ENCODE measurements at places on chromosomes 3 and 15.

- H3K4me1 ChIP-seq = peaks cover 19% of the 10 kb centered on the region
- no peak overlapping the region for H3K4me3 ChIP-seq
- no peak overlapping the region for H3K27ac ChIP-seq
- no peaks in the 10 kb centered on the region for H3K36me3 ChIP-seq
These were observed 68.9 kb upstream of the TNFSF10 start for GRCh38 chr3:172591876-172592771.

- H3K36me3 ChIP-seq = no peaks in the 10 kb centered on the region
- no peak overlapping the region for H3K27ac ChIP-seq
- no peak for DNase-seq
- peaks cover 14% of the 10 kb centered on the region for H3K4me1 ChIP-seq
- H3K27me3 ChIP-seq = no peaks in the 10 kb centered on the region
These were observed 170.4 kb upstream of the LRRN1 start for GRCh38 chr3:3628676-3629328.

DNA sequence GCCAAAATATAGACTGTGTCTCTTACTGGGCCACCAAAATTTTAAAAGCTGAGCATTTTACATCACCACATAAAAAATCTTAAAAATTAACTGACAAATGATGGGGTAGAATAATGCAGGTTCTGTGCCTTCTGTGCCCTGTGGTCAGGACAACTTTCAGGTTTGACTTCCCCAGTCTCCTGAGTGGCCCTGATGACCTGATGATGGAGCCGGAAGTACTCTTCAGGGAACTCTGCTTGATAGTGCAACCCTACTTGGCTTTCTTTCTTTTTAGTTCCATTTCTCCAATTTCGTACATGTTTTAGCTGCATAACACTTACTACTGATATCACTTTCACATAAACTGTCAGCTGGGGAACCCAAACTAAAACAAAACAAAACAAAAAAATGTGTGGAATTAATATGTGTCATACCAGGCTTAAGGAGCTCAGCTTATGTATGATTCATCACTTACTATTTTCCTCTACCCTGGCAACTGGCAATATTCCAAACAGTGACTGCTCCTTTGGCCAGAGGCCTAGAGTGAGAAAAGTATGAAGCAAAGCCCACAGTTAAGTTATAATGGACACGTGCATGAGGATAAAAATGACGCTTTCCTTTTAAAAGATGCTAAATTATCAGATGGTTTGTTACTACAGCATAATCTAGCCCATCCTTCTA lies 194.3 kb downstream of the BCHE start:
- no peaks in the 10 kb centered on the region for H3K27me3 ChIP-seq
- H3K4me3 ChIP-seq = no peak overlapping the region
- no peaks in the 10 kb centered on the region for H3K36me3 ChIP-seq
- H3K27ac ChIP-seq = peak overlapping the region; percentile 73

GRCh38 chr15:31297575-31298456 lies 28.8 kb upstream of the KLF13 start:
- H3K36me3 ChIP-seq = no peaks in the 10 kb centered on the region
- no peak overlapping the region for H3K27ac ChIP-seq
- H3K27me3 ChIP-seq = peaks cover 31% of the 10 kb centered on the region
- no peak overlapping the region for H3K4me3 ChIP-seq

GRCh38 chr3:29215948-29216347 lies 64.9 kb upstream of the RBMS3 start:
- peaks cover 6% of the 10 kb centered on the region for H3K4me1 ChIP-seq
- H3K36me3 ChIP-seq = no peaks in the 10 kb centered on the region
- no peak overlapping the region for H3K27ac ChIP-seq
- no peak for DNase-seq

DNA sequence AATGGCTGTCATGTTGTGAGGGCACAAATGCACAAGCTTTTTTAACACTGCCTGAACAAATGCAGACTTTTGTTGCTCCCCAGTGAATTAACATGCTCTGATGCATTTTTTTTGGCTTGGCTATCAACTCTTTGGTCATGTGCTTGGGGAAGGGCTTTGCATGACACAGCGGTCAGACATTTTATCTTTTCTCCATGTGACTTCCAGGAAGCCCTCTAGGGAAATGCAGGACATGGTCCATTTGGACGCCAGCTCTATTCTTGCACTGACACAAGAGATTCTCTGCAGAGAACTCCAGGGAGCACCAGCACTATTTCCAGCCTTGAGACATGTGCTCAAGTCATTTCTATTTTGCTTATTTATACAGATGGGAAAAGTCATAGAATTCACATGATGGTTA lies 46.2 kb downstream of the NEK11 start:
- no peak overlapping the region for H3K4me3 ChIP-seq
- H3K27ac ChIP-seq = no peak overlapping the region
- no peaks in the 10 kb centered on the region for H3K27me3 ChIP-seq
- H3K4me1 ChIP-seq = no peaks in the 10 kb centered on the region
- no peak for DNase-seq

DNA sequence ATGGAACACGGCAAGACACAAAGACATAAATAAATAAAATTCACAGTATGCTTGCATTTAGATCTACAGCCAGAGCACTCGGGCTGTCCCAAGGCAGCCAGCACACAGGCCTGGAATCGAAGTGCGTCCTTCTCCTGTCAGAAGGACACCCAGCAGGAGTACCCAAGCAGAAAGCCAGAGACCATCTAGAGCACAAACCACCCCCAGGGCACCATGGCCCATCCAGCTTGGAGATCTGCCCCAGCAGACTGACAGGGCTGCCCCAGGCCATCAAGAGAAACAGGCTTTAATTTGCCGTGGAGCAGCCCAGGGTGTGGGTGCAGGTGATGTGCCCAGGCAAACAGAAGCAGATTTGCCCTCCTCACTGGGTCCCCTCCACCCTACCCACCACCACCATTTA lies 7.8 kb upstream of the SPATA12 start:
- H3K27ac ChIP-seq = no peak overlapping the region
- no peaks in the 10 kb centered on the region for H3K36me3 ChIP-seq
- H3K27me3 ChIP-seq = no peaks in the 10 kb centered on the region
- no peak overlapping the region for H3K4me3 ChIP-seq
- DNase-seq = no peak

- H3K4me1 ChIP-seq = peaks cover 8% of the 10 kb centered on the region
- H3K27ac ChIP-seq = no peak overlapping the region
- H3K4me3 ChIP-seq = no peak overlapping the region
- H3K27me3 ChIP-seq = no peaks in the 10 kb centered on the region
These were observed 320.3 kb upstream of the TGFBR2 start for GRCh38 chr3:30286007-30286669.

GRCh38 chr3:83498361-83499016 lies 1460.3 kb upstream of the CADM2 start:
- no peaks in the 10 kb centered on the region for H3K27me3 ChIP-seq
- no peak overlapping the region for H3K27ac ChIP-seq
- no peaks in the 10 kb centered on the region for H3K4me1 ChIP-seq
- H3K4me3 ChIP-seq = no peak overlapping the region

Data from mesothelial cell of epicardium (in vitro differentiated cells).